ENCODE measurements at places on chromosomes 11 and 22.
A peak's percentile ranks its signal among the peaks of the same experiment; 100 is the strongest.

DNA sequence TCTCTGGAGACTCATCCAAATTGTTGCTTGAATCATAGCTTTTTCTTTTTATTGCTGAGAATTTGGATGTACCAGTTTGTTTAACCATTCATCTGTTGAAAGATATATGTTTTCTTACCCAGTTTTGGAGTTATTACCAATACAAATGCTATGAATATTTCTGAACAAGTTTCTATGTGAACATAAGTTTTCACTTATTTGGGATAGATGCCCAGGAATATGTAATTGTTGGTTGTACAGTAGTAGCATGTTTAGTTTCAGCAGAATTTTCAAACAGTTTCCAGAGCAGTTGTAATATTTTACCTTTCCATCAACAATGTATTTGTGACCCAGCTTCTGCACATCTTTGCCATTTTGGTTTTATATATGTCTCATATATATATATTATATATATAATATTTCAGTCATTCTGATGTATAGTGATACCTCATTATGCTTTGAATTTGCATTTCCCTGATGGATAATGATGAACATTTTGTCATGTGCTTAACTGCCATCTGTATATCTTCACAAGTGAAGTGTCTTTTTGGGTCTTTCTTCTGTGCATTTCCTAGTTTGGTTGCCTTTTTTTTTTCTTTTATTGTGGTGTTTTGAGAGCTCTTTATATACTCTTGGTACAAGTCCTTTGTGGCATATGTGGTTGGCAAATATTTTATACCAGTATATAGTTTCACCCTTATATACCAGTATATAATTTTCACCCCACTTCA, 118.8 kb downstream of the LUZP2 start:
- no peak for DNase-seq

- DNase-seq = no peak
Observed at GRCh38 chr22:44248926-44249325, 63.8 kb downstream of the SHISAL1 start.

DNA sequence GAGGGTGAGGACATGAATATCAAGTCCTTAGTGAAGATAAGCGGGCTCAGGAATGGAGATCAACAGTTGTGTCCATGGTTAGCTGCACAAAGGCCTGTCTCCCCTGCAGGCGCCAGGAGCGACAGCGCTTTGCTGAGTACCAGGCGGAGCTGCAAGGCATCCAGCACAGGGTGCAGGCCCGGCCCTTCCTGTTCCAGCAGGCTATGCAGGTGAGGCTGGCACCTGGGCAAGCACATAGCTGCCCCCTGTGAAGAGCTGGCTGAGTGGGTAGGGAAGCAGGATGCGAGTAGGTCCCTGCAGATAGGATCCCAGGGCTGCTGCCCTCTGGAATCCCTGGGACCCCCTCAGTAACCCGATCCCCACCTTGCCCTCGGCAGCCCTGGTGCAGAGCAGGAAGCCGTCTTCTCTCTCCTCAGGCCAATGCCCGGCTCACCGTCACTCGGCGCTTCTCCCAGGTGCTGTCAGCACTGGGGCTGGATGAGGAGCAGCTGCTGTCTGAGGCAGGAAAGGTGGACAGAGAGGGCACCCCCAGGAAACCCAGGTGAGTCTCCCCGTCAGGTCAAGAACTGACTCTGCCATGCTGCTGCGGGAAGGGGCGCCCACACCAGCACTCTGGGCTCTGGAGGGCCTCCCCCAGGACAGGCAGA, 2.6 kb upstream of the SART1 start:
- no peak for DNase-seq

GRCh38 chr11:8672346-8672745, 10.1 kb downstream of the TRIM66 start:
- no peak for DNase-seq

- no peak for DNase-seq
Observed at GRCh38 chr11:12043959-12044791, 35.7 kb upstream of the DKK3 start.

- DNase-seq = no peak
Observed at GRCh38 chr11:78938971-78939370, 364.3 kb upstream of the NARS2 start.

- no peak for DNase-seq
Observed at GRCh38 chr11:78010304-78010703, 12.8 kb downstream of the KCTD14 start.

DNA sequence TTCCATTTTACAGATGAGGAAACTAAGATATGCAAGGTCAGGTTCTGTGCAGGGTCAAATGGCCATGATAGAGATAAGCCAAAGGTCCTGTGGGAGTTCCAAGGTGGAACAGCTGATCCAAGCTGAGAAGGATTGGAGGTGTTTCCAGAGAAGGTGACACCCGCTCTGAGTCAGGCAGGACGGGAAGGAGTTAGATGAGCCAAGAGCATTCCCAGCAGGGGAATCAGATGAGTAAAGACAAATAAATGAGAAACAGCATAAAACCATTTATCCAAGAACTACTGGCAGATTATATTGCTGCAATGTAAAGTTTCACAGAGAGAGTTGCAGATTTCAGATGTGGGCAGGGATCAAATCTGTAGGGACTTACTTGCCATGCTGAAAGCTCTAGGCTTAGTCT, 18.9 kb upstream of the HEPHL1 start:
- DNase-seq = no peak

DNA sequence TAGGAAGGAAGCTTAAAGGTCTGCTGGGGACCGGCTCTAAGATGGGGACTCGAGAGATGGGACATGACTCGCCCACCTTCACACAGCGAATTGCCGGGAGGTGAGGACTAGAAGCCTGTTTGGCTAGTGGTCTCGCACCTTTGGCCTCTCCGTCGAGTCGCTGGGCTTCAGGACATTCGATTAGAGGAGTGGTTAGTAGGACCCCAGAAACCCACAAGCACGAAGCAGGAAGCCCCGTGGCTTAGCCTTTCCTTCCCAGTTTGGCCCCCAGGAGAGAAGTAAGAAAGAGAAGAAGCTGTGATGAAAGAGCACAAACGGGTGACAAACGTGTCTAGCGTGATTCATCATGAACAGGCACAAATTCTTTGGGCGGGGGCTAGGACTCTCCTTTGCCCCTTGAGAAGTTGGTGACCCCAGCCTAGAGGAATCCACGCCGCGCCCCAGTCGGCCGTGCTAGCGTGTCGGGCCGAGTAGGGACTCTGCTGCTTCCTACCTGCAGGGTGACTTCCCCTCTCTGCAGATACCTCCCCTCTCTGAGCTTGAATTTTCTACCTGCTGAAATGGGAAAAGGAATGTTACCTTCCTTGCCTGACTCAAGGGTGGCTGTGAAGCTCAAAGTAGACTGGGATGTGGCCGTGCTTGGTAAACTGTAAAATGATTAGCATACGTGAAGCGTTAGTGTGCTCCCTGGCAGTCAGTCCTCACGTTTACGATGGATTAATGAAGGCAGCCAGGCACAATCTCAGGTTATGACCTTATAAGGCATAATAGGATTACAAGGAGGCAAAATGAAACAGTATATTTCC, 1.1 kb upstream of the ADM start:
- no peak for DNase-seq

- no peak for DNase-seq
Observed at GRCh38 chr22:35580351-35581022, 36.6 kb downstream of the MB start.

DNA sequence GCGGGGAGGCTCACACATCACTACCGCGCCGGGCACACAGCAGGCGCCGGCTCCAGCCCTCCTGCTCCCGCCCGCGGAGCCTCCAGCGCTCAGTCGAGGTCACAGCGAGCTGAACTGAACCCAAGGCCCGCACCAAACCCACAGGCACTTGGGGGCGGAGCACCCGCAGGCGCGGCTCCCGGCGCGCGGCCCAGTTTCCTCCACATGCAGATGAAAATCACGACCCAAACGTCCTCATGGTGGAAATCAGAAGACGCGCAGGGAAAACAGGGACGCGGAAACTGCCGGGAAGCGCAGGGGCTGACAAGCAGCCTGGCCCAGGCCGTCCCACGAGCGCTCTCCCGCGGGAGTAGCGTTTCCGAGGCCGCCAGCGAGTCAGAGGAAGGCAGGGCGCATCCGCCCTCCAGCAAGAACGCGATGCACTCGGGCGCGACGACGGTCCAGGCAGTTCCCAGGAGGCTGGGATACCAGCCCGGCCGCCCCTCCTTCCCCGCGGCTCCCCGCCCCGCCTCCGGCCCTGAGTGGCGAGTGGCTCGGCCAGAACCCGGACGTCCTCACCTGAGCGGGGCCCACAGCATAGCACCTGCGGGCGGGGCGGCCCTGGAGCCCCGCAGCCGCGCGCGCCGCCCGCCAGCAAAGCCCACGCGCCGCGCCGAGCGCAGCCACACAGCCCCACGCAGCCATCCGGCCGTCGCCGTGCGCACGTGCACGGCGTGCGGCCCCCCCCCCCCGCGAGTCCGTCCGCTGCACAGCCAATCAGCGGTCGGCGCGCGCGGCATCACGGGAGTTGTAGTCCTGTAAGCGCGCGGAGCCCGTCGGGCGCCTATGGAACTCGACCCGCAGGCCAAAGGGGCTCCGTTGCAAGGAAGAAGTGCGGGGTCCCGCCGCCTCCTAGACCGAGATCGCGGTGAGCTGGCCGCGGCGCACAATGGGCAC, at the start of gene HDHD5:
HDHD5 (minus strand) TSS at position 710 of the 936 bp plus-strand sequence; CDS start at position 684, 26 bp downstream.
- DNase-seq = peak; percentile 46

- no peak for DNase-seq
Observed at GRCh38 chr11:36360318-36360717, 64.2 kb downstream of the PRR5L start.

- no peak for DNase-seq
Observed at GRCh38 chr11:58575377-58576020, at the start of gene LPXN. LPXN (minus strand) TSS chr11:58575856; CDS start chr11:58575772, 84 bp downstream.

DNA sequence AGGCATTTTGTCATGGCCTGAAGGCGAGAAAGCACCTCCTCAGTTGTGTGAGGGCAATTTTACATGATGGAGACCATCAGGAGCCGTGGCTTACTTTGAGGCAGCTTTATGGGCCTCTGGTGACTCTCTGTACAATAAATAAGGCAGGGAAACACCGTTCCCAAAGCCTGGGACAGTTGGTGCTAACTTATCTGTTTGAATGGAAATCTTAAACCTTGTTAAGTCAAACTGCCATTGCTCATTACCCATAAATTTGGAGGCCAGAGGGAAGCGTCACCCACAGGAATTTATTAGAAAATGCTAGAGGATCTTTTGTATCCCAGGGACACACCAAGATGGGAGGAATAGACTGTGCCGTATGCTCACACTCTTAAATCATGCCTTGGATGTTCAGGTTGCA, 1156.9 kb downstream of the BRD1 start:
- no peak for DNase-seq

DNA sequence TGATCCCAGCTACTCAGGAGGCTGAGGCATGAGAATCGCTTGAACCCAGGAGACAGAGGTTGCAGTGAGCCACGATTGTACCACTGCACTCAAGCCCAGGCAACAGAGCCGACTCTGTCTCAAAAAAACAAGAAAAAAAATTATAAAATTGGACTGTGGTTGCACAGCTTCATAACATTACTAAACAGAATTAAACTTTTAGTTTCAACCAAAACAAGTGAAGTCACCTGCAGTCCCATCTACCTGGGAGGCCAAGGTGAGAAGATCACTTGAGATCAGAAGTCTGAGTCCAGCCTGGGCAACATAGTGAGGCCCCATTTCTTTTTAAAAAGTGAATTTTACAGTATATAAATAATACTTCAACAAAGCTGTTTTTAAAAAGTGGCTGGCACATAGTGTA, 47.8 kb upstream of the CD5 start:
- no peak for DNase-seq

GRCh38 chr11:1271002-1271401, 38.4 kb downstream of the TOLLIP start:
- no peak for DNase-seq

GRCh38 chr22:42608136-42608822, 6.4 kb downstream of the POLDIP3 start:
- DNase-seq = no peak

DNA sequence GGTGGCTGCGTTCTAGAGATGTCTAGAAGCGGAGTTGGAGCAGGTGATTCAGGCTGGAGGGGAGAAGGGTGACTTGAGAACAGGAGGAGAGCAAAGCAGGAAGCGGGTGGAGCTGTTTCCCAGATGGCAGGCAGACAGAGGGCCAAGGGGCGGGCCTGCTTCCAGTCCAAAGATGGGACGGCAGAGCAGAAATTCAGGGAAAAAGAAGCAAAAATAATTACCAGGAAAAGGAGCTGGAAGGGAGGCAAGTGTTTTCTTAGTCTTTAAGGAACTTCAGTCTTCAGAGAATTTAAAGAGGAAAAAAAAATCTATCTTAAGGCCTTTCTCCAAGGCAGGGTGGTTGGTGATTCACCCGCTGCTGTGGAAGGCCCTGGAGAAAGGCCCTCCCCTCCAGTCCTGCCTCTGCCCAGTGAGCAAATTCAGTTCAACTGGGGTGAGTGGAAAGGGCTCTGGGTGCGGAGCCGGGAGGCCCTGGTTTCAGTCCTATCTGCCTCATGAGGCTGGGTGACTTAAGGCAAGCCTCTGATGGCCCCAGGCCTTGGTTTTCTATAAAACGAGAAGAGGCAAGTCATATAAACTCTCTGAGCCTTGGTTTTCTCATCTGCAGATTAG, 4.5 kb upstream of the CREB3L1 start:
- DNase-seq = no peak

- no peak for DNase-seq
Observed at GRCh38 chr11:119258983-119259382, 52.8 kb downstream of the CBL start.

- DNase-seq = no peak
Observed at GRCh38 chr11:4086575-4087353, 7.8 kb upstream of the RRM1 start.

- no peak for DNase-seq
Observed at GRCh38 chr11:19719960-19720359, 7.3 kb downstream of the NAV2 start.

- no peak for DNase-seq
Observed at GRCh38 chr11:74070723-74071492, 62.0 kb upstream of the UCP3 start.

GRCh38 chr11:64385945-64386704, 27.2 kb downstream of the RPS6KA4 start:
- DNase-seq = no peak

Data from cortex of kidney (tissue), 1 donor.